ENCODE measurements at places on chromosomes 7 and 10.

GRCh38 chr10:60732198-60732806 is 46.0 kb upstream of the CDK1 start:
- no peak for DNase-seq

DNA sequence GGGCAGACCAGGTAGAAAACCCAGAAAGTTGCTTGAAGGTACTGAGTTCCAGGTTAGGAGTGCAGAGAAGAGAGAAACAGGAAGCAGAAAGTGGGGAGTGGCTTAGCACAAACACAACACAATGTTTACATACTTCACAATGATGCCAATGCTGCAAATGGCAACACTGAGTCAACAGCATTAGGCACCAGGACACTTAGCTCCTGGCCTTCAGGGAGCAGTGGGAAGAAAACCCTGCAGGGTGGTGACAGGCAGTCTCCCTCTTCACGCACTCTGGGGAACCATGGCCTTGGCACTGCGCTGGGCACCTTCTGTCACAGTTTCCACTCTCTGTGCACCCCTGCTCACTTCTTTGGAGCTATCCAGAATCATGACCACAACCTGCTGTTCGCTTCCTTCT is 7.3 kb downstream of the ICA1 start:
- no peak for DNase-seq

DNA sequence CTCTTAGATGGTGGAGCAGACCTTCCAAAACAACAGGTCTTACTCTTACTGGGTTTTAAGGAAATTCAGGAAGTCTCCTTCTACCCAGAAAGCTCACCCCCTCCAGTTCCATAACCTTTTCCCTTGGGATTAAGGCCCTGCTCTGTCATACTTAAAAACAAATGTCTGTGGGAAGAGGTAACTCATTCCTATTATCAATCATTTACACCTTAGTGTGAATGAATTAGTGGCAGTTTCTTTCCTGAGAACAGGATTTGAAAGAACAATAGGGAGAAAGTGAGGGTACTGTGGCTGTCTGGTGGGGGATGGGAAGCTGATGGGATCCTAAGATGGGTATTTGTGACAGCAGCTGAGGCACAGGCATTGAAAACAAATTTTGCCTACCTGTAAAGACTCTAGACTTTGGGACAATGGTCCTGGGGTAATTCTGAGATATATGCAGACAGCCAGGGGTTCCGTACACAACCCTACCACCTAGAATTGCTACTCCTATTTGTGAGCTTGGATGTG is 22.2 kb upstream of the PDLIM1 start:
- no peak for DNase-seq

DNA sequence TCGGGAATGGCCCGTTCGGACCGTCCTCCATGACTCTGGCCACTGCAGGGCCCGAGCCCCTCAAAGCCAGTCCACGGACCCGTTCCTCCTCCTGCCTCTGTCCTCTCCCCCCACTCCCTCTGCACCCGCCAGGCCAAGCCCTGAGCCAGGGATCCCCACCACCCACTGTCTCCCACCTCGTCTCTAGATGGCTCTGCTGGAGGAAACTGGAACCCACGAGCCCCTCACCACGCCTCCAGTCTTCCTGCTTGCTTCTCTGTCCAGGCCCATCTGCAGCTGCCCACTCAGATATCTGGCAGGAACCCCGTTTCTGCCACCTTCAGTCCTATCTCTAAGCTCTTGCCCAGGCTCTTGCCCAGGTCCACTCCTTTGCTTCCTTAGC is 24.3 kb downstream of the GRID2IP start:
- DNase-seq: no peak

GRCh38 chr10:79178070-79178576 is 109.4 kb downstream of the ZMIZ1 start:
- no peak for DNase-seq

DNA sequence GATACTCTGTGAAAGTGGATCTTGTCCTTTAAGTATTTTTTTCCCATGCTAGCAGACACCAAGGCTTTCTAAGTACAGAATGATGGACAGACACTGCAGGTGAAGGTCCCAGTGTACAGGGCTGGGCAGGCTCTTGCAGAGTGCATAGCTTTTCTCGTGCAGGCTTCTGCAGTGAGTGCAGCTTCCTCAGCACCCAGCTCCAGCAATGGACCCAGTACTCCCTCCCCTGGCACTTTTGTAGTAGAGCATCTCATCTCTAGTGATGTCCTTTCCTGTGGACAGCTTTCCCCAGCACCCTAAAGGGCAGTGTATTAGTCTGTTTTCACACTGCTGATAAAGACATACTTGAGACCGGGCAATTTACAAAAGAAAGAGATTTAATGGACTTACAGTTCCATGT is 104.3 kb downstream of the CUL2 start:
- DNase-seq: peak; percentile 31

DNA sequence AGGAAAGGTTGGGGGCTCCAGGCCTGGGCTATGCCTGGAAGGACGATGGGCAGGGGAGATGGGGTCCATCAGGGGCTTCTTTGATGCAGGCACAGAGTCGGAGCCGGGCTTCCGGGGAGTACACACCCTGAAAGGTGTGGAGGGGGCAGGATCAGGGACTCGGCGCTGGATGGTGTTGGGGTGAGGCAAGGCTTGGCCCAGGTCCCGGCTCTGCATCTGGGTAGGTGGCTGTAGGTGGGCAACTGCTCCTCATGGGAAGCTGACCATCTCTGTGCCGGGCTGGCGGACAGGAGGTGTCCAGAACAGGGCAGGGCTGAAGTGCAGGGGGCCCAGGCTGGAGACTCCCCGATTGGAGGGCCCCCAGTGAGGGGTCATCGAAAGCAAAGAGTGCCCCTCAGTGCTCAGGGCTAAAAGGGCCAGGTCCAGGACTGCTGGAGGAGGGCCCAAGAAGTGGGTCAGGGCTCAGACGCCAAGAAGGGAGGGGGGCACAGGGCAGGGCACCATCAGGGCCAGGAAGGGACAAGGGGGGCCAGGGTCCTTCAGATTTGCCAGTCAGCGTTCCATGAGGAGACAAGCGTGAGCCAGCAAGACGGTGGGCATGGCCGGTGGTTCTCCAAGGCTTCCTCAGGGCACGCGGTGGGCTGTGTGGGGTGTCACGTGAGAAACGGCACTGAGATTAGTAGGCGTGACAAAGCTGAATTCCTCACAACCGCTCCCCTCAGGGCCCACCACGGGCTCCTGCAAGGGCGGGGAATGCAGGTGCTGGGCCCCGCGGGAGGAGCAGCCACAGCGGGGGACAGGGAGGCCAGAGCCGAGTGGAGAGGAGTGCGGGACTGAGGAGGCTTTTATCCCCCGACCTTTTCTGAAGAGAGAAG is 97.0 kb downstream of the BMS1 start:
- no peak for DNase-seq

- DNase-seq: peak; percentile 95
Measured at GRCh38 chr7:42493436-42494198, 256.6 kb upstream of the GLI3 start.

DNA sequence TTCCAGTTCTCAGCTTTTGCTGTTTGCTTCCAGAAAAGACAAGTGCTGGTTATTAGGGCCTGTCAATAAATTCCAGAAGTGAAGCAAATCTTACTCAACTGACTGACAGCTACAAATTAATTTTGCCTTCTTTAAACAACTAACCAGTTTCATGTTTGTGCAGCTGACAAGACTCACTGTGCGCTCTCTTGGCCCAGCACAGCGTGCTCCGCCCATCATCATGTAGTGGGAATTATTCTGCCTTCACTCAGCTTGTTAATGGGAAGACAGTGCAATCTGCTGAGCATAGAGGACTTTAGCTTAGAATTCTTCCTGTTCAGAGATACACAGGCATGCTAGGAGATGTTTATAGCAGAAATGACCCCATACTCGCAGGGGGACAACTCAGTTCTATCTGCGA is 808.9 kb downstream of the CCSER2 start:
- DNase-seq: no peak

DNA sequence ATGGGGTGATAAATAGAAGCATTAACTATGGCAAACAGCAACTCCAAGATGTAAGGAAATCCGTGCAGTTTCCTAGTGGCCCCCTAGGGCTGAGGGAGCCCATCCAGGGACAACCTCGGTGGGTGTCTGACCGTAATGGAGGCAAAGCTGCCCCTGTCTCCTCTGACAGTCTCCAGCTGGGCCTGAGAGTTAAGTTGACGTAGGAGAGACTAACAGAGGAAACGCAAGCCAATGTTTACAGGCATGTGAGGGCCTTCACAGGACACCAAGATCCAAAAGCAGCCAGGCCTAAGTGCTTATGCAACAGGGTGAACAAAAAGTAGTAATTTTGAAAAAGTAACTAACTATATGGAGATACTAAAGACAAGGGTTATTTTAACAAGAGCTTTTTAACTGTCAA is 330.0 kb upstream of the C7orf33 start:
- DNase-seq: no peak

GRCh38 chr10:113665806-113666354 is 2.0 kb upstream of the NRAP start:
- peak; percentile 90 for DNase-seq

DNA sequence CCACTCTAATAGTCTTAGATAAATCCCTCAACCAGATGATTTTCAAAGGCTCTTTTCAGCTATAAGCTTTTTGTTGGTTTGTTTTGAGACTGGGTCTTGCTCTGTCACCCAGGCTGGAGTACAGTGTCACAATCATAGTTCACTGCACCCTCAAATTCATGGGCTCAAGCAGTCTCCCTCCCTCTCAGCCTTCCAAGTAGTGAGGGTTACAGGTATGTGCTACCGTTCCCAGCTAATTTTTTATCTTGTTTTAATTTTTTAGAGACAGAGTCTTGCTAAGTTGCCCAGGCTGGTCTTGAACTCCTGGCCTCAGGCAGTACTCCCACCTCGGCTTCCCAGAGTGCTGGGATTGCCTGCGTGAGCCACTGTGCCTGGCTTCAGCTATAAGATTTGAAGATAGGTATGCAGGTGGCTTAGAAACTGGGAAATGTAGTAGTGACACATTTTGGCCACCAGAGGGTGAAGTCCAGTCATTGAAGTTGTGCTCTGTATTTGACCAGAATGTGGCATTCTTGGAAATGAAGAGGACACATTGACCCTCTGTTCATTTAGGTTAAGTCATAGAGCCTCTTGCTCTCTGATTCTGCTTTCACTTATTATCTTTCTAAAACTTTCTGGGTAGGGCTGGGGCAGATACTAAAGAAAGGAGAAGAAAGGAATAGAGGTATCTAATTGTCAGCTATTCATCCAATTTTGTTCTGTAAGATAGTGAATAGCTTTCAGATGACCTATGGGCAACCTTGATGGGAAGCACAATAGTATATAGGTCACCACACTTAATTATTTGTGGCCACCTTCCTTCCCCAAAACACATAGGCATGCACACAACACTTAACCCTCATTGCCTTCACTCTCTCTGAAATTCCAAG is 36.0 kb downstream of the R3HCC1L start:
- DNase-seq: peak; percentile 64

DNA sequence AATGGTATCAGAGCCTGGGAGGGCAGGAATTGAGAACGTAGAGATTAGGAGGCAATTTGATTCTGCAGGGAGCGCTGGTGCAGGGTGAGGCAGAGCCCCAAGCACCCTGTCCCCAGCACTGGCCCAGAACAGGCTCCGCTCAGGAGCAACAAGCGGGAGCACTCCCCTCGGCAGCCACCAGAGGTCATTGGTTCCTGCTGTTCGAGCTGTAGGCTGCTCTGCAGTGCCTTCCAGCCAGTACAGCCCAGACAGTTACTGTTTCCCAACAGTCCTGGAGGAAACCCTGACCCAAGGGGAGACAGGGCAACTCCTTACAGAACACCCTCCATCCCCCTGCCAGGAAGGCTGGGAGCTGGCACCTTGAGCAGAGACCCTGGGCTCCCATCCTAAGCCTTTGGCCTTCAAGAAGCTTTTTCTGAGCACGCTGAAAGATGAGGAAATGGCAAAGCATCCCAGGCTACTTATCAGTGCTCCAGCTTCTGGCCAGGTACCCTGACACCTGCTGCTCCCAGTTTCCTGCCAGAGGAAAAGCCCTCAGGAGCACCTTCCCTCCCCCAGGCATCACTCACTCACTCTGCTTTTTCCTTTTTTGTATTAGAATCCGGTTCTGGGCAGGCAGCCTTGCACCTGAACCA is 71.2 kb upstream of the EFCAB10 start:
- DNase-seq: peak; percentile 94

All from AG20443 (cell line).